WTC11 (cell line): ENCODE measurements at places on chromosomes 5 and 9.

DNA sequence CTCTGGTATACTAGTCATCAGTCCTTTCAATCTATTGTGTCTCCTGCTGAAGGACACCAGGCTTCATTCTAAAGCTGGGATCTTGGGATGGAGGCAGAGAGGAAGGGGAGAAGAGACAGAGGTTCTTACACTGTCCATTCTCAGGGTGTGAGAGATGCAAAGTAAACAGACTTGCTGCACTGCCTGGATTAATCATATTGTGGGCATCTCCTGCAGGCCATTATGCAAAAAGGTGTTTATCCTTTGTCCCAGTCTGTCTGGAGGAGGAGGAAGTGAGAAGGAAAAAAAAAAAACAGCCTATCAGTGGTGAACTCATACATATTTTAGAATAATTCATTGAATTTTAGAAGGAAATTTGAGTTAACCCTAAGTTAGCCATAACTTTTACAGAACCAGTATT, 92.9 kb upstream of the TNPO1 start:
- no peak for DNase-seq

- no peak for DNase-seq
Observed at GRCh38 chr9:132577119-132577518, 5.3 kb upstream of the BARHL1 start.

- no peak for DNase-seq
Observed at GRCh38 chr9:90946982-90947381, 145.4 kb downstream of the SYK start.

GRCh38 chr9:107464516-107464915, 25.1 kb downstream of the KLF4 start:
- DNase-seq = no peak

- DNase-seq = no peak
Observed at GRCh38 chr5:111394586-111394985, 117.7 kb downstream of the STARD4 start.

DNA sequence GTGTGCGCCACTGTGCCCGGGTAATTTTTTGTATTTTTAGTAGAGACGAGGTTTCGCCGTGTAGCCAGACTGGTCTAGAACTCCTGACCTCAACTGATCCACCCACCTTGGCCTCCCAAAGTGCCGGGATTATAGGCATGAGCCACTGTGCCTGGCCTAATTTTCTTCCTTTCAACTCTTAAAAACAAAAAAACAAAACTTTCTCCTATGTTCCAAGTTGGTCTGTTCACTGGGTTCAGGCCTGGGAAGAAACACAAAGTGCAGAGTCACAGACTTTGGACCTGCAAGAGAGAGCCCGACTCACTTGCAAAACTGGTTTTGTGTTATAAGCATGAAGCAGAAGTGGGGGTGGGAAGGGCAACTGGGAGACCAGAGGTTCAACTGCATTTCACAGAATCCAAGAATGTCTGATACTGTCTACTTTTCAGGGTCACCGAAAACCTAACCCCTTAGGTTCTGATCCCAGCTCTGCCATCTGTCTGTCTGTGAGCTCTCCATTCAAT, 5.2 kb upstream of the HDHD3 start:
- no peak for DNase-seq

- no peak for DNase-seq
Observed at GRCh38 chr9:107945961-107946360, 456.4 kb upstream of the KLF4 start.

DNA sequence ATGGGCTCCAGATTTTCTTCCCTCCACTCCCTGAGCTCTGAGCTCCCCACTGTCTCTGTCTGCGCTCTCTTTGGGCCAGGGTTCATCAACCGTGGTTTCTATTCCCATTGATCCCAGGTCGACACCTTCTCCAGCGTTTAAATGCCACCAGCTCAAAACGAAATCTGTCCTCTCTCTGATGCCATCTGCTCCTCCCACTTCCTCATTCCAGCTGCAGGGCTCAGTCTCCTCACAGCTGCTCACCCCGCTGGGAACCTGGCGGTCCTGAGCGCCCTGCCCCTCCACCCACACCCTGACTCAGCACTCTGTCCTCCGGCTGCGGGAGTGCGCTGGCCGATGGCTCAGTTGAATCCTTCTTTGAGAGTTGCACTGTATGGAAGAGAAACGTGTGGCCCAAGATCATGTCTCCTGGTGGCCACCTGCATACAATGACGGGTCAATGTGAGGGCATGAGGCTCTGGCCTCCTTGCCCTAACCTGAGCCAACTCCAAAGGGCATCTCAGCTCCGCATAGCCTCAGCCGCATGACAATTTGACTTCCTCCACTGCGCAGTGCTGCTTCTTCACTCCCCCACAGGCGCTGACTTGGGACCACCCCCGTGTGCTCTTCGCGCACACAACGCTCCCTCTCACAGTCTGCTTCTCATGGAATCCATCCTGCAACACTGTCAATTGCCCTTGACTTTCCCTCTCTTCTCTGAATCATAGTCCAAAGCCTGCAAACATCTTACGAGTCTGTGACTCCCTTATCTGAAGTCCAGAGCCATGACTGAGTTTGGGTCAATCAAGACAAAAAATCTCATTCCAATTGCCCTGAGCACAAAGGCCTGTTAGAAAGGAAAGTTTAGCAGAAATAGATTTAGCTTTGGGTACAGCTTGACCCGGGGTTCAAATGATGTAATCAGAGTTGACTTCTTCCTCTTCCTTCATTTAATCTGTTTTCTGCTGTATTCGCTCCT, 82.4 kb downstream of the PTCH1 start:
- DNase-seq = peak; percentile 38

DNA sequence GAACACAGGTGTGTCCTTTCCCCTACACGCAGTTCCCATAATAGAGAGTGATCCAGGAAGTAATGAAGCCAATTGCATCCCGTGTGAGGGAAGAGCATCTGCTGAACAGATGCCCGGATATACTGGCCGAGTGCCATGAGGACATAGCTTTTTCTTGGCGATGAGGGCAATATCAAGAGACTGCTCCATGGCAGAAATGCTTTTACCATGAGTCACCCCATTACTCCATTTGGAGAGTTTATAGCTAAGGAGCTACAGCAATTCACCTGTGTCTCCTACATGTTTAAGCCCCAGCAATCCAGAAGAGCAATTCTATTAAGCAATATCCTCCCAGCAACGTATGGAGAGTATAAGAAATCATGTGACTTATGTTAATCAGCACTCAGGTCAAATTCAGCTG, 222.0 kb upstream of the KLF4 start:
- DNase-seq = no peak
